Activated T-cell treated with anti-CD3 and anti-CD28 coated beads for 24 hours (primary cell): ENCODE measurements at places on chromosomes 6 and 20.

DNA sequence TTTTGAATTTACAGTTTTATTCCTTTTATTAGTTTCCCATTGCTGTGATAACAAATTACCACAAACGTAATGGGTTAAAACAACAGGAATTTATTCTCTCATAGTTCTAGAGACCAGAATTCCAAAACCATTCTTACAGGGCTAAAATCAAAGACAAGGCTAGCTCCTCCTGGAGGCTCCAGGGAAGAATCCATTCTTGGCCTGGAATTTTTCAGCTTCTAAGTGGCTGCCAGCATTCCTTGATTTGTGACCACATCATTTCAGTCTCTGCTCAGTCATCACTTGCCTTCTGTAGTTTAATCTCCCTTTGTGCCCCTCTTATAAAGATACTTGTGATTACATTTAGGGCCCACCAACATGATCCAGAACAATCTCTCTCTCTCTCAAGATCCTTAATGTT, 897 bp upstream of the SEL1L2 start:
- DNase-seq, result no peak

GRCh38 chr6:26235302-26235670, 129.7 kb upstream of the BTN3A2 start:
- DNase-seq, result no peak

DNA sequence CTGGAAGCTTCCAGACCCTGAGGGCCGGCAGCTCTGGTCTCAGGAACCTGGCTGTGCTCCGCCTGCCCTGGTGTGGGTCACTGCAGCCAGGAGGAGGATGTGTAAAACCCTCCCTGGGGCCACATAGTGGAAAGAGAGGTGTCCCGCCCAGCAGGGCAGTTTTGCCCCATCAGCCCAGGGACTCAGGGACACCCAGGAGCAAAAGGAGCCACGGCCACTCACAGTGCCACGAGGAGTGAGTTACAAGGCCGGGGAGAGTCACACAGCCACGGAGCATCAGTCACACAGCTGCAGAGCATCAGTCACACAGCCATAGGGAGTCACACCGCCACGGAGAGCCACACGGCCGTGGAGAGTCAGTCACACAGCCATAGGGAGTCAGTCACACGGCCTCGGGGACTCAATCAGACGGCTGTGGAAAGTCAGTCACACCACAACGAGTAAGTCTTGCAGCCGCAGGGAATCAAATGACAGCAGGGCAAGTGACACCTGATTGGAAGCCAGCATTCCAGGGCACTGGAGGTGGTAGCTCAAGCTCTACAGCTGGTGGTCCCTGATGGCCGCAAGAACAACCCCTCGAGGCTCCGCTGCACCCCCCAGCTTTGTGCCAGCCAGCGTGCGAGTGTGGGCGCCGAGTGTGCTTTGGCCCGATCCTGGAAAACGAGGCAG, 60.9 kb downstream of the DLL1 start:
- DNase-seq, result no peak

GRCh38 chr6:150895928-150896632, 30.6 kb downstream of the MTHFD1L start:
- no peak for DNase-seq

- no peak for DNase-seq
Measured at GRCh38 chr20:15061955-15062354, 724.5 kb upstream of the FLRT3 start.

GRCh38 chr6:143952947-143953701, 54.9 kb downstream of the PLAGL1 start:
- DNase-seq, result no peak
